Activated naive CD4-positive, alpha-beta T cell treated with anti-CD3 and anti-CD28 coated beads for 36 hours (primary cell): ENCODE measurements at places on chromosomes 5 and 9. TPM values are rescaled to one million over a fixed set of nuclear protein-coding genes. Genes with fewer than 3 reads are reported as not detected.

DNA sequence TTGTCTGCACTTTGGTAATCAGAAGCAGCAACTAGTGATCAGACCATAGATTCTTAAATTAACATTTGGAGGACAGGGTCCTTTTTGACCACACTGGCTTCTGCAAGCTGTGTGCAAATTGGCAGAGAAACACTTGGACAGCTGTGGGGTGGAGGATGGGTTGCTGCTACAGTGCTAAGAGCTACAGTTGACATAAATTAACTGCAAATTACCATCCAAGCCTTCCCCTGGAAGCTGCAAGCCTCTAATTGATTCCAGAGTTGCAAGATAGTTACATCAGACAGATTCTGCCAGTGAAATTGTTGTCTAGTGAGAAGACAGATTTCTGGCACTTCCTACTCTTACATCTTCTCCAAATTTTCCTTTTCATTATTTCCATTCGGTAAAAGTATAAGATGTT lies 517.7 kb downstream of the DIRAS2 start:
- DNase-seq = no peak

DNA sequence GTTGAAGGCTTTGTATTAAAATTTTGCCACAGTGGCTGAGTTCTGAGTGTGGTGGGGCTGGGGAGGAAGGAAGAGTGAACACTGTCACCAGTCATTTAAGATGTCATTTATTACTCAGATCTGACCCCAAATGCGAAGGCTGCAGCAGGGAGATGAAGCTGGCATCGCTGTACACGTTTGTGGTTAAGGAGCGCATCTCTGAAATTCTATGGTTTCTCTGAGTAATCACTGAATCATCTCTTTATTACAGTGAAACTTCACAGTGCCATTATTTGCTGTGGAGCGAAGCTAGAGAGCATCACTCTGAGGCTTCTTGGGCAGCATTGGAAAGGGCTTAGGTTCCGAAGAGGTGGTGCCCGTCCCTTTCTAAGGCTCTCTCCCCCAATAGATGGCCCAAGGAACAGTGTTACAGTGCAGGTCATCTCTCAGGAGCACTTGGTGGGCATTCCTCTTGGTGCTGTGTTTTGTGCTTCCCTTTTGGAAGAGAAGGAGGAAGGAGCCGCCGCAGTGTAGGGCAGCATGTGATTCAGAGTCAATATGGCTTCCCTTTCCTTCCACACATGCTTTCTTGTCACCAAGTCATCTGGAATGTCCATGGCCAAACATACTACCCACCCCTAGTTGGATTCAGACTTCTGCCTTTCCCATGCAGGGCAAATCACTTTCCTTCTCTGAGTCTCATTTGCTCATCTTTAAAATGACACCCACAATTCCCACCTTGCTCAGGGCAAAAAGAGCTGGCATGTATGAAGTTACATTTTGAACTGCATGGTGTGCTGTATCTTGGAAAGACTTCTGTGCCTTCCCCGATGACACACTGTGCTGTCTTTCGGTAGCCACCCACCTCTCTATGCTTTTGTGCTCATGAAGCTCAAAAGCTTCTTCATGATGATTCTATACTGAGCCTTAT lies 9.3 kb upstream of the TEX48 start:
- DNase-seq = peak; percentile 89

DNA sequence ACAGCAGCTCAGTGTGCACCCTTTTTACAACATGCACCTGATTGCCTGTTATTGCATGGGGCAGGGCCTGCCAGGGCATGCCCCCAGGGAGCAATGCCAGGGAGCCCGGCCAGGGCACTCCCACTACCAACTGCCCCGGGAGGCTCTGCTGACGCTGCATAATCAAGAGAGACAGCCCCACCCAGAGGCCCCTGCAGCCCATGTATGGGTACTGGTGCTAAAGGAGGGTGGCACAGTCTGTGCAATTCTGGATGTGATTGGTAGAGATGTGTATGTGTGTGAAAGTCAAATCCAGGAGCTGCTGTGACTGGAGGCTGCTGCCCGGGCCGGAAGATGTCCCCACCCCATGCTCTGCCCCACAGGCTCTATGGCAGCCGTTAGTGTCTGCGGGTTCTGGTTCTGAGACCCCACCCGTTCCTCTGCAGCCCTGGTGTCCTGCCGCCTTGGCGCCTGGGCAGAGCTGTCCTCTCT lies 3.9 kb upstream of the NEURL1B start:
- no peak for DNase-seq

- DNase-seq = no peak
Observed at GRCh38 chr5:31453522-31453921, 78.4 kb downstream of the DROSHA start.

GRCh38 chr5:31433229-31433628 lies 98.7 kb downstream of the DROSHA start:
- DNase-seq = no peak

SUSD3 gene
- 62.7 TPM for total RNA-seq

TXNDC8 gene
- total RNA-seq = not detected

ZNF79 gene
- total RNA-seq = 7.9 TPM

FAM153A gene
- 23.8 TPM for total RNA-seq
